ENCODE measurements at places on chromosomes 5 and 9.

DNA sequence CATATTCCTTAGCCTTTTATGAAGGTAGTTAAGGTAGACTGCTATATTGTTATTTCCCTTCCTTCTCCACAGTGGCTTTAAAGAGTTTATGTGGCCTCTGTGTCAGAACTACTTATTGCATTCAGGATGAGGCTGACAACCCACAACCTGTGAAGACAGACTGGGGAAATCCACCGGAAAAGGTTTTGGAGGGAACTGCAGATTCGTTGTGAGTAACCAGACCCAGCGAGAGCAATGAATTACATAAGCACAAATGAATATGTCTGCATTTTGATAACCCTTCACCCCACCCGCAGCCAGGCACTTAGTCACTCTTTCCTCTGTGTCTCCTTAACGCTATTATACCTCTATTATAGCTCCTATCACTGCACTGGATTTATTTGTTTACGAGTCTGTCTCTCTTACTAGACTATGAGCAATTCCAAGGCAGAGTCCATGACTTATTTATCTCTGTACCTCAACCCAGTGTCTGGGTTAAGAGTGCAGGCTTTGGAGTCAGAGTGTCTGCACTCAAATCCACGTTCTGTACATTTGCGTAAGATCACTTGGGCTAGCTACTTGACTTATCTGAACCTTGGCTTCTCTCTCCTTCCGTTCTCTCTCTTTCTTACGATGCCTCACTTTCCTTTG lies 19.2 kb downstream of the KCTD16 start:
- DNase-seq, result no peak

- DNase-seq, result no peak
Observed at GRCh38 chr9:105355781-105356180, 92.1 kb upstream of the FSD1L start.

- no peak for DNase-seq
Observed at GRCh38 chr5:67050635-67051034, 146.0 kb downstream of the CD180 start.

DNA sequence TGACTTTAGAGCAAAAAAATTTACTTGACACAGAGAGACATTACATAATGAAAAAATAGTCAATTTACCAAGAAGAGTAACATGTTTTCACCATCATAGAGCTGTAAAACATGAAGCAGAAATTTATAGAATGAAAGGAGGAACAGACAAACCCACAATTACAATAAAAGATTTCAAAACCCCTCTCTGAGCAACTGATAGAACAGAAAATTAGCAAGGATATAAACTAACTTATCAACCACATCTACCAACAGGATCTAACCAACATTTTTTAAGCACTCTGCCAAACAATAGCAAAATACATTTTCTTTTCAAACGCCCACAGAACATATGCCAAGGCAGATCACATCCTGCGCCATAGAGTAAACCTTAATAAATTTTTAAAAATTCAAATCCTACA lies 17.9 kb downstream of the SLCO4C1 start:
- no peak for DNase-seq
